ENCODE measurements at places on chromosomes 11 and 22.

GRCh38 chr11:26045082-26045481, 286.8 kb upstream of the ANO3 start:
- peak; percentile 11 for DNase-seq

DNA sequence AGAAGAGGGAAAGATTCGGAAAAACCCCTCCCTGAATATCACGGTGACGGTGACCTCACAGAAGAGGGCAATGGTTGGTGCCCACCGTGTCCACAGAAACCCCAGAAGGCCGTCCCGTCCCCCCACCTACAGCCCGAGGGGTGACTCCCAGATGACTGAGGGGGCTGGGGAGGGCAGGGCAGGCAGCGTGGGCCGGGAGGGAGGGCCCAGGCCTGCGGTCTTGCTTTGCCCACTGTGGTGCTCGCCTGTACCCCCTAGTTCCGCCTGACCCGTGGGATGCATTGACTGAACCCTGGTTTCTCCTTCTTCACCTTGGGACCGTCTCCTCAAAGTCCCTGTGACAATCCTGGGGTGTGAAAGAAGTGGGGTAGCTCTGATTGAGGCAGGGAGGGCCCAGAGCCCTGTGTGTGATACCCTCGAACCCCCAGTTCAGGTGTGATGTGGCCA, 526.7 kb downstream of the BRD1 start:
- no peak for DNase-seq

DNA sequence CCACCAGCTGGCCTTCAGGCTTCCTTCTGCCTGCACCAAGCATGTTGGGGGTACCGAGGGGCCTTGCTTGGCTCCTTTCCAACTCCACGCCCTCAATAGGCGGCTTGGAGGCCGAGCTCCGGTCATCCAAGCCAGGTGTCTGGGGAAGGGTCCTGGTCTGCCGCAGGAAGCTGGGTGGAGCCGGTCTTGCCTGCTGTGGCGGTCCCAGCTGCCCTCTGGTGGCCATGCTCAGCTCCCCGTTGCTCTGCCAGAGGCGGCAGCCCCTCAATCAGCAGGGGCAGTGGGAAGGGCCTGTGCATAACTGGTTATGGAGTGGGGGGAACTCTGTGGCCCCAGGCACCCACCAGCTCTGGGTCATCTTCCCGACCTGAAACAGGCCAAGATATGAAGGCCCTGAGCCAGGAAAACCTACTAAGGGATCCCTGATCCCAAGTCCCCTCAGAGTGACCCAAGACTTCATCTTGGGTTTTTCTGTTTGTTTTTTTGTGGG, 3.2 kb downstream of the ARVCF start:
- DNase-seq, result peak; percentile 53

DNA sequence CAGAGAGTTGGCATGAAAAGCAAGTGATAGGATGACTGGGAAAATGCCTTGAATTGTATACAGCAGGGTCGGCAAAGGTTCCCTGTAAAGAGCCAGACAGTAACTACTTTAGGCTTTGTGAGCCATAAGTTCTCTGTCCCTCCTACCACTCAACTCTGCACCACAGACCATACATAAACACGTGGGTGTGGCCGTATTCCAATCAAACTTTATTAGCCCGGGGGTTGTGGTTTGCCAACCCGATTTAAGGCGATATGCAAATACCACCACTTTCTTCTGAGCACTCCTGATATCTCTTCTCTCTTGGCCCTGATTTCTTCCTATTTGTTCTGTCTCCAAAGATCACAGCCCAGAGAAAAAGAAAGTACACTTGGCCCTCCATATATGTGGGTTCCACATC, 87.5 kb downstream of the MN1 start:
- no peak for DNase-seq

- no peak for DNase-seq
These were observed 948 bp upstream of the MRTFA start for GRCh38 chr22:40637183-40638150.

- no peak for DNase-seq
These were observed 2.3 kb upstream of the RHOD start for GRCh38 chr11:67054346-67054835.
